Stimulated activated CD8-positive, alpha-beta memory T cell treated with anti-CD3 and anti-CD28 coated beads, Interleukin-15, amount 100 ng/mL, for 4 hours (primary cell): ENCODE measurements at places on chromosomes 4 and X.

- no peak for DNase-seq
These were observed 841 bp downstream of the ACOT9 start for GRCh38 chrX:23742174-23742696.

- DNase-seq, result no peak
These were observed 1003.2 kb downstream of the C4orf33 start for GRCh38 chr4:130099105-130099504.

- no peak for DNase-seq
These were observed 55.2 kb downstream of the AREG start for GRCh38 chr4:74499986-74500781.

GRCh38 chr4:25621027-25621930 is 34.4 kb upstream of the SLC34A2 start:
- DNase-seq, result no peak

- DNase-seq, result peak; percentile 56
These were observed 53.8 kb downstream of the VSIG4 start for GRCh38 chrX:65985922-65986588.

DNA sequence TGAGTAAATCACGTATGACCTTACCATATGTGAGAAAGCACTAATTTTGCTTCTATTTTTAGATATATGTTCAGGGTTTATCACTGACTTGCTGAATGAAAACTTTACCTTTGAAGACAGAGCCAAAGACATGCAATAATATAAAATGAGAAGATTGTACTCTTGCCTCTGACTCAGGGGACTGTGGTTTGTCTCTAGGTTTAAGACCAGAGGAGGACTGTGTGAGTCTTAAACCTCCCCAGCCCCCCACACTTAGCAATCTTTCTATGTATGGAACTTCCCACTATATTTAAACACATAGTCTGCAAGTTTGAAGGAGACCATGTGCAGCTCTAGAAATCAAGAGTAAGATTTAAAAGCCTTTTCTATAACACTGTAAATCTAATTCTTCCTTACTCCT is 368.7 kb upstream of the FAM241A start:
- no peak for DNase-seq

DNA sequence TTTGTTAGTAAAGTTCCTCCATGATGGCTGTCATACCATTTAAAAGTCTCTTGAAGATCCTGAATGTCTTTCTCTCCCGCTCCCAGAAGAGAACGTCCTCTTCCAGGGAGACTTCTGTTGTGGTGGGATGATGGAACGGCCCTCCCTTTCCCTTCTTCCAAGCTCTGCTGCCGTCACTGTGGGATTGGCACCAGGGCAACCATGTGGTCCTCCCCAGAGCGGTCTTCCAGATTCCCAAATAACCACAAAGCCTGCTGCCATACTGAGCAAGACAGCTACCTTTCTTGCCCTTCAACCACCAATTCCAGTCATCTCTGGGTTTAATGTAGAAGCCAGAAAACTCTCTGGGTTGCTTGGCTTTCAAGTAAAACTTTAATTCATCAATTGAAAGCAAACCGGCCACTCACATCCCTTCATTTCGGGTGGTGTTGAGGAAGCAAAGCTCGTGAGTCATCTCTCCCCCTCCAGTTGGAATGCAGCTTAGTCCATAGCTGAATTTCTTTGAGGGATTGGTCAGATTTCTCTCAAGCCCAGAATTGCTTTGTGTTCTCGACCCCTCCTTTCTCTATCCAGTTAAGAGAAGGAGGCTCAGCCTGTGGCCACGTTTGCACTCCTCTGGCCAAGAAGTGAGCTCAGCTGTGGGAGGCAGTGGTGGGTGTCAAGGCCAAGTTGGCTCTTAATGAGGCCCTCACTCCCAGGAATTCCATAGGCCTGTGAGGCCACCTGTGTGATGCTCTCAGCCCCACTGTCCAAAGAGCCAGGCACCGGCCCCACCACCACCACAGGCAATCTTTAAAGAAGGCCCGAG is 36.9 kb downstream of the FHDC1 start:
- no peak for DNase-seq

- DNase-seq, result no peak
These were observed 448.0 kb downstream of the NKX6-1 start for GRCh38 chr4:84051089-84051488.
